ENCODE measurements at places on chromosomes 1 and 21. TPM values are rescaled to one million over a fixed set of nuclear protein-coding genes. Genes with fewer than 3 reads are reported as not detected.

GPR153 gene
- total RNA-seq: 0.67 TPM

AKR7A3 gene
- 0.38 TPM for total RNA-seq

FMO5 gene
- 0.15 TPM for total RNA-seq

ACKR1 gene
- total RNA-seq: not detected

TMEM125 gene
- total RNA-seq: not detected

NT5C1A gene
- total RNA-seq: not detected

ASCL5 gene
- not detected for total RNA-seq

MX2 gene
- total RNA-seq: 9.5 TPM

SLC44A3 gene
- total RNA-seq: not detected

RCAN3 gene
- 56.6 TPM for total RNA-seq

ZBTB8OS gene
- total RNA-seq: 76.9 TPM

PDE9A gene
- total RNA-seq: 2.6 TPM

FMO1 gene
- total RNA-seq: not detected

COL9A2 gene
- 4.6 TPM for total RNA-seq

RBM11 gene
- total RNA-seq: 1.2 TPM

FAM89A gene
- 15.7 TPM for total RNA-seq

BATF3 gene
- total RNA-seq: 148 TPM

LCE2B gene
- total RNA-seq: not detected

DMBX1 gene
- not detected for total RNA-seq

AMY1C gene
- not detected for total RNA-seq

LHX4 gene
- not detected for total RNA-seq

FGR gene
- 0.63 TPM for total RNA-seq

CLCA4 gene
- total RNA-seq: not detected

SAMSN1 gene
- total RNA-seq: 92.7 TPM

BGLAP gene
- total RNA-seq: 1.8 TPM

PCNX2 gene
- total RNA-seq: 20.2 TPM

MRPL55 gene
- 75.8 TPM for total RNA-seq

CYP4A22 gene
- not detected for total RNA-seq

KRTAP13-2 gene
- not detected for total RNA-seq

CASP9 gene
- 8.3 TPM for total RNA-seq

C1orf226 gene
- total RNA-seq: not detected

KCNJ9 gene
- total RNA-seq: not detected

DDR2 gene
- 0.36 TPM for total RNA-seq

ENAH gene
- total RNA-seq: 1.1 TPM

SYDE2 gene
- total RNA-seq: 4.4 TPM

LMOD1 gene
- total RNA-seq: not detected

PGLYRP3 gene
- not detected for total RNA-seq

RAP1GAP gene
- total RNA-seq: 0.42 TPM

SYCP1 gene
- total RNA-seq: not detected

NBPF4 gene
- total RNA-seq: 0.11 TPM

MAGI3 gene
- total RNA-seq: 3.5 TPM

AMIGO1 gene
- 2.6 TPM for total RNA-seq

MNDA gene
- total RNA-seq: not detected

FCRL2 gene
- not detected for total RNA-seq

RIIAD1 gene
- total RNA-seq: not detected

PLA2G2D gene
- total RNA-seq: not detected

LCE3E gene
- not detected for total RNA-seq

FAM72C gene
- 6.9 TPM for total RNA-seq
